HL-60 (cell line): ENCODE measurements at places on chromosomes 7 and 10.

GRCh38 chr10:25114036-25114411 is 60.8 kb upstream of the GPR158 start:
- DNase-seq = no peak

DNA sequence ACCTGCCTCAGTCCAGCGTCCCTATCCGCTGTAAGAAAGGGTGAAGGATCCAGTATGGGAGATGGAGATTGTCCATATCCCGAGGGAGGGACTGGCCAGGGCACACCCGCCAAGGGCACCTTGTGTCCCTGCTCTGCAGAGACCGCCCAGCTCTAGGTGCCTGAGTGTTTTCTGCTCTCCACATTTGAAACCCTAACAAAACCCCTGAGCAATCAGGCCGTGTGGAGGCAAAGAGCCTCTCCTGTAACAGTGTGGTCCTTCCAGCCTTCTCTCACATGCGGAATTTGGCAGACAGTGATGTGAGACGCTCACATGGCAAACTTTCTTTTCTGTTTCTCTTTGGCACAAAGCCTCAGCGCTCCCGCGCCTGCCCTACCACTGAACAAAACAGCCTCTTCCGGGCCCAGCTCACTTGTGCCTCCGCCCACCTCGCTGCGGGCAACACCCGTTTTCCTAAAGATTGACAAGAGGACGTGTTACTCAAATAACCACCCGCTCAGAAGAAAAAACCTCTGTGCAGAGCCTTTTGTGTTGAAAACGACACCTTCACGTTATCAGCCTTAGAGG is 514.8 kb downstream of the DNAJB6 start:
- no peak for DNase-seq

- no peak for DNase-seq
Measured at GRCh38 chr10:114822444-114823076, 980 bp downstream of the FHIP2A start.

GRCh38 chr7:129764247-129765084 is 152.9 kb downstream of the NRF1 start:
- no peak for DNase-seq

GRCh38 chr7:128727239-128727638 is 11.9 kb upstream of the CALU start:
- DNase-seq = no peak

DNA sequence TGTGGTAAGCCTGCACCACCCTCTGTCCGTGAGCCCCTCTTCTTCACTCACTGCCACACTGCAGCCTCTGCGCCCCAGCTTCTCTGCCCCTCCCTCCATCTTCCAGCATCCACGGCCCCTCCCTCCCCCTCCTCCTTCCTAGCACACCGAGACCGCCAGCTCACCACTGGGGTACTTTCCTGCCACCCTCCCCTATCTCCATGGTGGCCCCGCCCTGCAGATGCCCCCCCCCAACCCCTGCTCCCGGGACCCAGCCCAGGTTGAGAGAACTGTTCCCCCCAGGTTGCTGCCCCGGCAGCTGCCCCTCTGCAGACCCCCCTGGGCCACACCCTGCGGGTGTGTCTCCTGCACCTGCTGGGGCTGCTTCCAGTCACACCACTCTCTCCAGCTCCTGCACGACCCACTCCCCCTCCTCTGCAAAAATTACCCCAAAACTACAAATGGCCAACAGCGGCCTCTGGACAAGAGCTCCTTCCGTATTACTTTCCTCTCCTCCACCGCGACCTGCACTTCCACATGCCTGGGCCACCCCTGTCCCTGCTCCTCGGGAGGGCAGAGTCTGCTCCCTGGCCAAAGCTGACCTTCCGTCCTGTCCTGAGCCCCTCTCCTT is 209.2 kb upstream of the PPP2R2D start:
- DNase-seq = no peak

- DNase-seq = no peak
Measured at GRCh38 chr7:118602090-118602489, 377.6 kb downstream of the ANKRD7 start.

- DNase-seq = no peak
Measured at GRCh38 chr10:119871881-119872609, 598 bp downstream of the MCMBP start.

DNA sequence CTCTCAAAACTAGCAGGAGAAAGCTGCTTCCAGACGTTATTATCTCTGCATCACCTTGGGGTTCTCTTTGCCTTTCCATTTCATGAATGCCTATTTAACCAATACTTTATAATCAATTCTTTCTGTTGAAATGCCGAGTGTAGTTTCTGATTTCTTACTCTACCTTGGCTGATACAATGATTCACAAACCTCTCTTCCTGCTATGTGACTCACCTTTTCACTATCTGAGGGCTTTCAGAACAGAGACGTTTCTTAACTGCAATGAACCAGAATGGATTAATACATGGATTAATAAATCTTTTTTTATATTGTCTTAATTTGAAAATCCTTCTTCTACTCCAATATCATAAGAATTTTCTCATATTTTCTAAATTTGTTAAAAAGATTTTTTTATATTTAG is 46.4 kb upstream of the ZNF746 start:
- DNase-seq = no peak

DNA sequence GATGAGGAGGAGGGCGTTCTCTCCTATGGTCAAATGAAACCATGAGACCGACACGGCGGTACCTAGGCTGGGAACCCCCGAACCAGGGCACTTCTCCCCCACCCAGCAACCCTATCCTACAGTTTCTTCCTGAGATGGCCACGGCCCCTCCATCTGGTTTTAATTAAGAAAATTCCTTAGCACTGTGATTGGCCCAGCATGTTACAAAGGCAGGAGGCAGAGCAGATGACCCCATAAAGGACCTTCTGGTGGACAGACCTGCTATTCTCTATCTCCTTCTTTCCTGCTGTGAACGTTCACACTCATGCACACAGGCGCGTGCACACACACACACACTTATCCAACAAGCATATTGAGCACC is 129.4 kb downstream of the RGS10 start:
- DNase-seq = no peak

GRCh38 chr7:2616387-2617324 is 15.1 kb upstream of the TTYH3 start:
- DNase-seq = no peak

DNA sequence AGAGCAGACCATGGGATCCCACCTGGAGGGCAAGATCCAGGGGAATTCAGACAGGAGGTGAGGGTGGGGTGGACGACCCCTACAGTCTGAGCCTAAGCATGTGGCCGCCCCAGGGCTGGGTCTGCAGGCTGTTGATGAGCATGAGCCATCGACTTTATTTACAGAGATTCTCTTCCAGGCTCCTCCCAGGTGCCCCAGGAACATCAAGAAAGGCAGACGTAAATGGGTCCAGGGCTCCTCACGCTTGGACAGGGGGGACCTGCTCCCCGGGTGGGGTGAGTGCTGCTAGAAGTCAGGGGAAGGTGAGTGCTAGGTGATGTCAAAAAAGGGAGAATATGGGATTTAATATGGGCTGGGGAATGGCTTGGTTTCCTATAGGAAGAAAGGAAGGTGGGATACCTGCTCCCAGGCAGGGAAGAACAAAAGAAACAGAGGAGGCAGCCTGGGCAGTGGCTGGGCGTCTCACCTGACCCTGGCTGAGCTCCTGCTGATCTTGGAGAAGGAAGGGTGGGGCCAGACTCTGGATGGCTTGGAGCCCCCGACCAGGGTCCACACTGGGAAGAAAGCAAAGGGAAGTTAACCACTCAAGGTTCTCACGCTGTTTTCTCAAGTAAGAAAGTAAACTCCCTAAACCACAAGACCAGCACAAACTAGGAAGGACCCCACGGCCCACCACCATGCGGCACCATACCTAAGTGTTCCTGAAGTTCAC is 162.1 kb upstream of the SHH start:
- no peak for DNase-seq

- no peak for DNase-seq
Measured at GRCh38 chr10:124062390-124062789, 31.0 kb downstream of the CHST15 start.

DNA sequence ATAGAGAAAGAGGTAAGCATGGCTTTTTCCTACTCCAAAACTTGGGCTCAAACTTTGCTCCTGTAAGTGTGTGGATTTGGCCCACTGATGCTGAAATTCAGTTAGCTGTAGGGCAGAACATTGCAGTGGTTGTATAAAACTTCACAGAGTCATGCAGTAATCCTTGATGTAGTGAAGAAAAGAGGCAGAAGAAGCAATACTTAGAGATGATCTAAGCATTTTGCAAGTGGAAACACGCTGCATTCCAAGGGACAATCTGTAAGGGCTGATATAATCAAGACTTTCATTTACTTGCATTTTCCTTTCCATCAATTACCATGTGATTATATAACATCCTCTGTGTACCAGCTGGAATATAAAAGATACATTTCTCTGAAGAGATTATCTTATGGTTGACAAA is 338.8 kb downstream of the DNAJB9 start:
- no peak for DNase-seq

DNA sequence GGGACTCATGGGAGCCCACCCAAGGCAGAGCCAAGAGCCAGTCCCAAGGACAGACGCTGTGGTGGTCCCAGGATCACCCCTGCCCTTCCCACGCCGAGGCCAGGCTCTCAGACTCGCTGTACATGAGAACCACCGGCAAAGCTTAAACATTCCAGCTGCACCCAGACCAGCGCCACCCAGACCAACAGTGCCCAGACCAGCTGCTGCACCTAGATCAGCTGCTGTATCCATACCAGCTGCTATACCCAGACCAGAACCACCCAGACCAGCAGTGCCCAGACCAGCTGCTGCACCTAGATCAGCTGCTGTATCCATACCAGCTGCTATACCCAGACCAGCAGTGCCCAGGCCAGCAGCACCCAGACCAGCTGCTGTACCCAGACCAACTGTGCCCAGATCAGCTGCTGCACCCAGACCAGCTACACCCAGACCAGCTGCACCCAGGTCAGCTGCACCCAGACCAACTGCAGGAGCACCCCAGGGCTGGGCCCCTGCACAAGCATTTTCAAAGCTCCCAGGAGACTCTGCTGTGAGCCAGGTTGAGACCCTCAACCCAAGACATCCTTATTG is 47.9 kb upstream of the CNPY1 start:
- DNase-seq = peak; percentile 29

- DNase-seq = no peak
Measured at GRCh38 chr10:95560278-95561176, 644 bp downstream of the SORBS1 start.

GRCh38 chr7:13336227-13336626 is 648.8 kb downstream of the ARL4A start:
- DNase-seq = no peak

- DNase-seq = no peak
Measured at GRCh38 chr7:7972128-7972527, 3.5 kb downstream of the GLCCI1 start.

DNA sequence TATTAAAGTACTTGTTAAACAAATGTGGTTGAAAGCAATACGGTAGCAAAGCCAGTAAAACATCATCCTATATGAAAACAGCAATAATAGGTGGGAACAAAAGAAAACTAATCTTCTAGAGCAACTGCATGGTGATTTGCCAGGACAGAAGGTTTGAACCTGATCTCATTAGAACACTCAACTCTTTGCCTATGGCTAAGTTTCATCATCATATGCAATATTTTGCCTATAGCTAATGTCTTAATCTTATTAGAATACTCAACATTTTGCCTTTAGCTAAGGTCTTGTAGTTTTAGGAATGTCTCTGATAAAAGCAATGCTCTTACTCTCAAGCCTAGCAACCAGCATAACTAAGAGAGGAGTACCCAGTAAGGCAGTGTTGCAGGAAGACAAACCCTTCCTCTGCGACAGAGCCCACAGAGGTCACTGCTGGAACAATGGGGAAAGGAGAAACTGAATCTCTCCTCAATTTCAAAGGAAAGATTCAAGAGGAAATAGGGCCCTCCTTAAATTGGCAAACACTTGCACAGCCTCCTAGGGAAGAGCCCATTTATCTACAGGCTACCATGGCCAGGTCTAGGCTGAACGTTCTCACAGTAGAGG is 38.3 kb downstream of the CADPS2 start:
- no peak for DNase-seq

GRCh38 chr10:72660220-72660619 is 31.7 kb upstream of the MCU start:
- no peak for DNase-seq

GRCh38 chr7:127708788-127709187 is 56.8 kb downstream of the SND1 start:
- DNase-seq = peak; percentile 74

DNA sequence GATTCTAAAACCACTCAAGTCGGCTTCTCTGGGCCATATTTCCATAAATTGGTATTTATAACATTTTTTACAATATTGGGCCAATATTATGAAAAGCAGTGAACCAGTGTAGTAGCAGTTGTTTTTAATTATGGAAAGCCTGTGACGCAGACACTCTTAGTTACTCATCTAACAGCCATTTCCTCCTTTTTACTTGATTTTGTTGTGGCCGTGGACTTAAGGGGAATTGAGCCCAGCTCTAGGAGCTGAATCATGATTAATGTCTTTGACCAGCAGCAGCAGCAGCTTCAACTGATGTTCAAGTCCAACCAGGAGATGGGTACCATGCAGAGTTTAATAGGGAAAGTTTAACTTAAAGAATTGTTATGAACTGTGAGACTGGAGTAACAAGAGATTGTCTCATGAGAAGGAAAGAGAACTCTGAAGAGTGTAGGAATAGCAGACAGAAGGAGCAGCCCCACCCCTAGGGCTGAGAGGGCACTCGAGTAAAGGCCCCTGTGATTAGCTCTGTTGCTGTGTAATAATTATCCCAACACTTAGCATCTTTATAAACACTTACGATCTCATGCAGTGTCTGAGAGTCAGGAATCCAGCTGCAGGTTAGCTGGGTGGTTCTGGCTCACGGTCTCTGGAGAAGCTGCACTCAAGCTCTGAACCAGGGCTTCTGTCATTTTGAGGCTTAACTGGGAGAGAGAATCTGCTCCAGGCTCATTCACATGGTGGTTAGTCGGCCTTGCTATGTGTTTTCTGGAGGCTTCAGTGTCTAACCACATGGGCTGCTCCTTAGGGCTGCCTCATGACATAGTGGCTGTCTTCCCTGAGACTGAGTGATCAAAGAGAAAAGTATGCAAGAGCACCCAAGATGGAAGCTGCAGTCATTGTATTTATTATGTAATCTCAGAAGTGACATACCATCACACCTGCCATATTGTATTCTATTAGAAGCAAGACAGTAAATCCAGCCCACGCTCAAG is 4.6 kb downstream of the LANCL2 start:
- no peak for DNase-seq

DNA sequence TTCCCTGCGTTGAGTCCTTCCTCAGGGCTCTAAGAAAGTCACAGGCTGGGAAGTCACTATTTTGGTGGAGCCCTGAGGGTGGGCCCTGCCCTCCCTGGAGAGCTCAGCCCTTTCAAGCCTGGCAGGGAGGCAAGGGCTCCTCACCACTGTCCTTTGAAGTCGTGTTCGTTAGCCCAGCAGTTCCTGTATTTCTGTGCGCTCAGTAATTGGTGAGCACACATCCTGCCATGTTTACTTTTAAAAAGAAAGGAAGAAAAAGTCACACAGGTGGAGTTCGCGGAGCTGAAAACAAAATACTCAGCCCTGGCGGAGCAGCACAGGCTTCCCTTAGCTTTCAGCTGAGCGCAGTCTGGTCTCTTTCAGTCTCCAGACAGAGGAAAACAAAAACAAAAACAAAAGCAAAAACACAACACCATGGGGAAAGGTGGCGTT is 37.1 kb downstream of the PRKCQ start:
- peak; percentile 4 for DNase-seq

GRCh38 chr10:58178811-58179210 is 88.9 kb downstream of the IPMK start:
- DNase-seq = no peak

- DNase-seq = no peak
Measured at GRCh38 chr7:83550100-83550499, 98.8 kb downstream of the SEMA3E start.

- DNase-seq = no peak
Measured at GRCh38 chr10:35386594-35387174, 50.4 kb downstream of the CCNY start.

GRCh38 chr10:49005270-49005669 is 65.6 kb upstream of the LRRC18 start:
- no peak for DNase-seq
